Left renal pelvis (tissue), 4 donors: ENCODE measurements at places on chromosomes 4 and X.

DNA sequence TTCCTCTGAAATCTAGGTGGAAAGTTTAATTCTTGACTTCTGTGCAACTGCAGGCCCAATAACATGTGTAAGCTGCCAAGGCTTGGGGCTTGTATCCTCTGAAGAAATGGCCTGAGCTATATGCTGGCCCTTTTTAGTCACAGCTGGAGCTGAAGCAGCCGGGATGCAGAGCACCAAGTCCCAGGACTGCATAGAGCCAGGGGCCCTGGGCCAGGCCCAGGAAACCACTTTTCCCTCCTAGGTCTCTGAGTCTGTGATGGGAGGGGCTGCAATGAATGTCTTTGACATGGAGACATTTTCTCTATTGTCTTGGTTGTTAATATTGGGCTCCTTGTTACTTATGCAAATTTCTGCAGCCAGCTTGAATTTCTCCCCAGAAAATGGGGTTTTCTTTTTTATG, 588.5 kb downstream of the CENPC start:
- no peak for DNase-seq

DNA sequence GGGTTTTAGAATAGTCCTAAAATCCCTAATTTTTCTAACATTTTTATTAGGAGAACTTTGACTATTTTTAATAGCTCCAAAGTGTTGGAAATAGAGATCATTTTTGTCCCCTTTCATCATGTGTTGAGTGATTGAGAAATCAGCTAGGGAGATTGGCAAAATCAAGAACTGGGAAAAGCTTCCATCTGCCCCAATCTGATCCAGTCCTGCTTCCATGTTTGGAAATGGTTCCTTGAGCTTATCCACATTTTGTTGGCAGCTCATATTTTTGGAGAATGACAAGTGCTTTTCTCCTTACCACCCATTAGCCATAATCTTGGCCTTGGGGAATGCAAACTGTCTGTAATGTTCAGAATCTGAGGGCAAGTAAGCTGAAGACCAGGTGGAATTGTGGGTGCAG, 73.9 kb downstream of the SYNPO2 start:
- no peak for DNase-seq

- no peak for DNase-seq
These were observed 3.7 kb upstream of the NR3C2 start for GRCh38 chr4:148445860-148446330.

GRCh38 chr4:183591301-183591700, 67.7 kb downstream of the RWDD4 start:
- no peak for DNase-seq

DNA sequence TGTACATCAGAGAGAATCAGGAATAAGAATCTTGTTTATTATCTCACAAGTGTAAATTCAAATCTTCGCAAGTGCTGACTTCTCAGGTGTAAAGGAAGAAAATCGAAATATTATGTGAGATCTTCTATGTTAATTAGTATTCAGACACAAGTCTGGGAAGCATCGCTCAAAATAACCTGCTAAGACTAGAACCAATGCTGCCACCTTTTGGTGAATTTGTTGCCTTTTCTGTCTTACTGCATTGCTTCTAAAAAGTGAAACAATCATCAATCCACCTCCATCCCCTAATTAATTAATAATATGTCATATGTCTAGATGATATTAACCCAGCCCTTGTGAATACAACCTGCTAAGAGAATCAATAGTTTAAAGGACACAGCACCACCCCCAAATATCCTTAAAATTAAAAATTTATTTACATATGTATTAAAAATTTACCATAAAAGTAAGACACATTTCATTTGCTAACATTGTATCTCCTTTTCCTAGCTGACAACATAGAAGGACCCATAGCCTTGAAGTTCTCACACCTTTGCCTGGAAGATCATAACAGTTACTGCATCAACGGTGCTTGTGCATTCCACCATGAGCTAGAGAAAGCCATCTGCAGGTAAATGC, 3.5 kb downstream of the EPGN start:
- DNase-seq, result peak; percentile 32

- no peak for DNase-seq
These were observed 19.4 kb downstream of the SORBS2 start for GRCh38 chr4:185792384-185793115.

DNA sequence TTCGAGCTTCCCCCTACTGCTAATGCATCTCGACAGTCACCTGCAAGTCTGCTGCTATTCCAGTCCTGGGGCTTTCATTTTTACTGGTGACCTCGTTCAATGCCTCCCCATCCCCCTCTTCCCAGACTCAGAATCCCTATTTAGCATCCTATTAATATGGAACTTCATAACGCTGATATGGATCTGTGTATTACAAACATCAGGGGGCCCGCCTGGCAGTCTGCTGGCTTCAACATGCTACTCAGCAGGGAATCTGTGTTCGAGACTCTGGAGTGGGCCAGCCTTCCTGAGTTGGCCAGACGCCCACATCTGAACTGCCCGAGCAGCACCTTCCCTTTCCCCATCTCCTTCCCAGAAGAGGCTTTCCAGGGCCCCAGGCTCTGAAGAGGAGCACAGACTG, 173.9 kb upstream of the PPARGC1A start:
- no peak for DNase-seq

DNA sequence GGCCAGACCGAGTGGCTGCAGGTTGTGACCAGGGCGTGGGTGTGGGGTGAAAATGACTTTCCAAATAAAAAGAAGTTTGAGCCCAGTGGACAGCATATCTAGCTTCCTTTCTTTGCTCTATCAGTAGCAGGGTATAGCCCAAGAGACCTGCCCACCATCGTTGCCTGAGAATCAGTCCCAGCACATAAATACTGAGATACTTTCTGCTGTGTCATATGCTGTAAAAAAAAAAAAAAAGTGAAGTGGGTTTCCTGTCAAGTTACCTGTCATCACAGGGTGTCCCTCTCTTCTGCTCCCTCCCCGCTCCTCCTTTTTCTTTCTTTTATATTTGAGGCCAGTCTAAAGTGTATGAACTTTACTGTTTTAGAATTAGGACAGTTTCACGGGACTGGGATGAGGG, 330.3 kb upstream of the BOD1L1 start:
- DNase-seq, result no peak

- no peak for DNase-seq
These were observed 92.0 kb upstream of the TNIP3 start for GRCh38 chr4:121255986-121256750.

- DNase-seq, result no peak
These were observed 90.3 kb downstream of the SMIM20 start for GRCh38 chr4:26004290-26004689.

GRCh38 chr4:176066757-176067156, 1.1 kb downstream of the WDR17 start:
- DNase-seq, result no peak

DNA sequence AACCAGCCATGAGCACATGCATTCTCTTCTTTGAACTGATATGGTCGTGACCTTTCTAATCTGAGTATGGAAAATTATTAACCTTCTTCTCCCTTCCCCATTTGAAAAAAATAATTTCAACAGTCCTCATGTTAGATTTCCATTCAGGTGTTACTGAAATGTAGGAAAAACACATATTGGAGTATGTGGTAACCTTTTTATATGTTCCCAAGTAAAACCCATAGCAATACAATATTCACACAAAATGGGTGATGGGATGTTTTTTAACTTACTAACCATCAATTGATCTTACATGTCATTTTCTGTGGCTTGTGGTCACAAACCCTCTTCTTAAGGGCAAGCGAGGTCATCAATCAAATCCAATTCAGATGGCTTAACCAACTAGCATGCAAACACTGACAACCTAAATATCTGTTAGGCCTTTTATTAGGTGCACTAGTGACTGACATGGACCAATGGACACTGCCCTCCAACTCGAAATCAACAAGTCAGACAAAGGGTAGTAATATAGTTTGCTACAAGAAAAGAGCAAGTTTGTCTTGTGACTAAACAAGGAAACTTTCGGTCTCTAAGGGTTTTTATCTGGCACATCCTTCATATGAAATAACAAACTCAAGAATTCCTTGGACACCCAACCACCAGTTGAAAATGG, 74.3 kb downstream of the CAMK2D start:
- DNase-seq, result no peak

- DNase-seq, result no peak
These were observed 300.8 kb downstream of the ADGRL3 start for GRCh38 chr4:61500883-61501282.

DNA sequence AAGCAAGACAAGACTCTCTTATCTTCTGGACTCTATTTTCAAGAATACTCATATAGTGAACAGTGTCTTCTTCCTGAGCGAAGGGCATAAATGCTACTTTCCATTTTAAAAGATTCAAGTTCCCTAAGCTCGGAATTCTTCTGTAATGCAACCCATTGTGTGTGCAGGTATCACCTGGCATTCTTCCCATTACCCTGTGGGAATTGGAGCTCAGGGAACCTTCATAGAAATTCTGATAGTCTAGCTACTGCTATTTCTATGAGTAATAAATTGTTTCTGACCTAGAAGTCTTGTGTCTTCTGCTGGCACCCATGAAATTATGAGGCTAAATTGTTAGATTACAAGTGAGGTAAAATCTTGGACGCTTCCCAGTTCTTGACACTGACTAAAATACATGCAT, 324.1 kb upstream of the DIPK2B start:
- DNase-seq, result no peak

- DNase-seq, result no peak
These were observed 377.2 kb upstream of the FTHL17 start for GRCh38 chrX:31449081-31449480.

DNA sequence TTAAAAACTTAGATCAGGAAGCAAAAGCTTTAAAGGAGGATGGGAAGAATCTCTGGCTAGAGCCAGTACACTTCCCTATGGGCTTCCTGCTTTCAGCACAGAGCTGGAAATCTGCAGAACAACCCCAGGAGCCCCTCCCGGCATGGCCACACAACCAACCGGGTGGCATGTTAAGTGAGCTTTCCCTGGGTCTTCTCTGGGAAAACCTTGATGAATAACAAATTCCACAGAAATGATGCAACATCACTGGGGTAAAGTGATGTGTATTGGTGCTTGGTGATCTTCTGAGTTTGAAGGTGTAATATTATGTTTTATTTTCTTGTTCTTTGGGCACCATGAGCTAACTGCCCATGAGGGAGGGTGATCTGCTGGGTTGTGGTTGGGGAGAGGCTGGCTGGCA, 22.1 kb downstream of the NHS start:
- no peak for DNase-seq

- no peak for DNase-seq
These were observed 160.7 kb downstream of the NKX6-1 start for GRCh38 chr4:84338367-84338766.

DNA sequence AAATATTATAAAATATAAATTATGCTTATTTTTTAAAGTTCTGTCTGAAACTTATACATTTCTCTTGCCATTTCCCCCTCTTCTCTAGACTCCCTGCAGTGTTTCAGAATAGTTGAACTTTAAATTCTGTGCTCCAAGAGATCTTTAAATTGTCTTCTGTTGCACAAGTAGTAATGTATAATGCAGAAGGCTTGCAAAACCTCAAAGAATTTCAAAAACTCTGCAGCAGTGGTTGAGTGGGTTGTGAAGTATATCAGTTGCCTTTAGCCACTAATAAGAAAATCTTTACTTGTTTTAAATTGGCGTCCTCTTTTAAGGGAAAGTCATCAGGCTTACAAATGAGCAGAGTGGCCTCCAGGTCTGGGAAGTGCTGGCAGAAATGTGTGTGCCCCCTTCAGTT, 1153.3 kb upstream of the PABPC4L start:
- no peak for DNase-seq

GRCh38 chrX:35040871-35041270, 98.3 kb downstream of the FAM47B start:
- no peak for DNase-seq

DNA sequence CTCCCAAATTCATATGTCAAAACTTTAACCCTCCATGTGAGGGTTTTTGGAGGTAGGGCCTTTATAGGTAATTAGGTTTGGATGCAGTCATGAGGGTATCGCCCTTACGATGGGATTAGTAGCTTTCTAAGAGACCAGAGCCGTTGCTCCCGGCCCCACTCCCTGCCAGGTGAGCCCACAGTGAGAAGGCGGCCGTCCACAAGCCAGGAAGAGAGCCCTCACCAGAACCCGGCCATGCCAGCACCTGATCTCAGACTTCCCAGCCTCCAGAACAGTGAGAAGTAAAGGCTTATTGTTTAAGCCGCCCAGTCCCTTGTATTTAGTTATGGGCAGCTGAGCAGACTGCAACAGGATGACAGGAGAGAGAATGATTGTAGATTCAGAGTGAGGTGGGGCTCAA, 40.8 kb downstream of the DCTD start:
- DNase-seq, result no peak

GRCh38 chr4:38306482-38307071, 346.4 kb downstream of the PTTG2 start:
- DNase-seq, result no peak

GRCh38 chrX:65586491-65586890, 51.9 kb upstream of the LAS1L start:
- no peak for DNase-seq

DNA sequence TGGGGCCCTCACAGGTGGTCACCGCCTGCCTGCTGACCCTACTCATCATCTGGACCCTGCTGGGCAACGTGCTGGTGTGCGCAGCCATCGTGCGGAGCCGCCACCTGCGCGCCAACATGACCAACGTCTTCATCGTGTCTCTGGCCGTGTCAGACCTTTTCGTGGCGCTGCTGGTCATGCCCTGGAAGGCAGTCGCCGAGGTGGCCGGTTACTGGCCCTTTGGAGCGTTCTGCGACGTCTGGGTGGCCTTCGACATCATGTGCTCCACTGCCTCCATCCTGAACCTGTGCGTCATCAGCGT, 652 bp downstream of the DRD5 start:
- no peak for DNase-seq

GRCh38 chrX:122770581-122770980, 413.5 kb upstream of the GRIA3 start:
- DNase-seq, result no peak

- no peak for DNase-seq
These were observed 126.2 kb upstream of the ANXA10 start for GRCh38 chr4:167966143-167966542.

DNA sequence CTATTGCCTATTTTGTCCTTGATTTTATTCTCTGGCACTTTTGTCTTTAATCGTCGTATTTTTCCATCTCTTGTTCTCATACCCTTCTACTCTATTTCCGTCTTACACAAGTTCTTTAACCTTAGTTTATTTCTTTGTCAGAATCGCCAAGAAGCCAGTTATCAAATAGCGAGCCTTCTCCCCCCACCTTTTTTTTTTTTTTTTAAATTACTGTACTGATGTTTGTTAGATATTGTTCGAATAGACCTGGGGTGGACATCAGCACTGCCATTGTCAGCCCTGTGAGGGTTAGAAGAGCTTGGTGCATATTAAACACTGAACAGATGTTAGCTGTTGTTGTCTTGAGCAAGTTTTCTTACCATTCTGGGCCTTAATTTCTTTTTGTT, 1.2 kb downstream of the SPCS3 start:
- no peak for DNase-seq

GRCh38 chr4:94504545-94504944, 52.8 kb downstream of the PDLIM5 start:
- no peak for DNase-seq

- no peak for DNase-seq
These were observed 26.2 kb downstream of the CD99 start for GRCh38 chrX:2717312-2717711.

- DNase-seq, result no peak
These were observed 44.2 kb upstream of the PCDH18 start for GRCh38 chr4:137576446-137576845.

GRCh38 chrX:25344161-25344936, 328.6 kb upstream of the ARX start:
- DNase-seq, result no peak
